ENCODE measurements at places on chromosomes 1 and 21. TPM values are rescaled to one million over a fixed set of nuclear protein-coding genes. Genes with fewer than 3 reads are reported as not detected.

DNA sequence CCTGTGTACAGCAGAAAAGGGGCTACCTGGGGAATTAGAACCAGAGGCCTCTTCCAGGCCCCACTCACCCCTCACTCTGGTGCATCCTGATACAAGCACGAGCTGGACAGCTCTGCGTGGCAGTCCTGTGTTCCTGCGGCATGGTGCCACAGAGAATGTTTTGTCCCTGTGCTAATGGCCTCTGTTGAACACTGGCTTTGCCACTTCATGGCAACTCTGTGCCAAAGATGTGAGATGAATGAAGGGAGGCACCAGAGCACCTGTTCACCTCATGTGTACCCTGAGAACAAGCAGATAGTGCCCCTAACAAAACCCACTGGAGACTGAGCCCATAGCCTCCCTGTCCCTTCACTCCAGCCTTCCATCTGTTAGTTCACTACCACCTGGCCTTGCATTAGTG is 199.3 kb upstream of the COA6 start:
- DNase-seq = no peak

- DNase-seq = no peak
Observed at GRCh38 chr21:34991366-34991957, 57.6 kb downstream of the RUNX1 start.

DNA sequence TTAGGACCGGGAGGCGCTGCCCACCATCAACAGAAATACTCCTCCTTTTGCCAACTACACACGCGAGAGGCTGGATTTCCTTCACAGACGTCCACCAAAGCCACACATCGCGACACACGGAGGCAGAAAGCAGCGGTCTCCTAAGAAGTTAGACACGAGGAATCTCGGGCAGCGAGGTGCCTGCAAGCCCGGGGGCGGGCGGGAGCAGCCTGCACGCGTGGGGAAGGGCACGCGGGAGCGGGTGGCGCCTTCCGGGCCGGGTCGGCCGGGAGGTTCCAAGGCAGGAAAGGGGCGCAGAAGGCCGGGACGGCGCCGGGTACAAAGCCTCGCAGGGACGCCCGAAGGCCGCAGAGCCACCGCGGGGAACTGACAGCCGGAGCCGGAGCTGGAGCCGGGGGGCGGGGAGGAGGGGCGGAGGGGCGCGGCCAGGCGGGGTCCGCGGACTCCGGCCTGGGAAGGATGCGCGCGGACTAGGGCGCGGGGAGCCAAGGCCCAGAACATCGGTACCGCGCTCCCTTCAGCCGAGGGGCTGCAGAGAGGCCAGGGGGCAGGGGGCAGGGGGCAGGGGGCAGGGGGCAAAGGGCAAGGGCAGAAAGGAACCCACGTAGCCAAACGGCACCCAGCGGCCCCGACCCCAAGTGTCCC is 722 bp downstream of the NPHP4 start:
- no peak for DNase-seq

DNA sequence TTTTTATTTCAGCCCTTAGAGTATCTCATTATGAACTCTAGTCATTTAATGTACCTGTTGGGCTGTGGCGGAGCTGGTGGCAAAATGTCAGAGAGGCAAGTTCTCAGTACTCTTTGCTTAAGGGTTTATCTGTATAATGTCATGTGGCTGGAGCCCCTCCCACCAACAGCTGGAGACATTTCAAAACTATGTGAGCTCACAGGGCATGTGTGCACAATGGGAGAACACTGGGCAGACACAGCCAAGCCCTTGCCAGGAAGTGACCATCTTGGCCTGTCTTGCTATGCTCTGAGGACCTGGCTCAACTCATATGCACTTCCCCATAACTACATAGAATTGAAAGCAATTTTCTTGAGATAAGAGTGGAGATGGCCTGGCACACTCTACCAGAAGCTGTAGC is 296.4 kb downstream of the PTPRU start:
- DNase-seq = peak; percentile 55

- peak; percentile 33 for DNase-seq
Observed at GRCh38 chr1:39485046-39485803, 6.2 kb upstream of the BMP8A start.

GRCh38 chr1:199591468-199591867 is 436.0 kb upstream of the NR5A2 start:
- DNase-seq = no peak

- no peak for DNase-seq
Observed at GRCh38 chr1:81205956-81206355, 594.8 kb upstream of the ADGRL2 start.

DNA sequence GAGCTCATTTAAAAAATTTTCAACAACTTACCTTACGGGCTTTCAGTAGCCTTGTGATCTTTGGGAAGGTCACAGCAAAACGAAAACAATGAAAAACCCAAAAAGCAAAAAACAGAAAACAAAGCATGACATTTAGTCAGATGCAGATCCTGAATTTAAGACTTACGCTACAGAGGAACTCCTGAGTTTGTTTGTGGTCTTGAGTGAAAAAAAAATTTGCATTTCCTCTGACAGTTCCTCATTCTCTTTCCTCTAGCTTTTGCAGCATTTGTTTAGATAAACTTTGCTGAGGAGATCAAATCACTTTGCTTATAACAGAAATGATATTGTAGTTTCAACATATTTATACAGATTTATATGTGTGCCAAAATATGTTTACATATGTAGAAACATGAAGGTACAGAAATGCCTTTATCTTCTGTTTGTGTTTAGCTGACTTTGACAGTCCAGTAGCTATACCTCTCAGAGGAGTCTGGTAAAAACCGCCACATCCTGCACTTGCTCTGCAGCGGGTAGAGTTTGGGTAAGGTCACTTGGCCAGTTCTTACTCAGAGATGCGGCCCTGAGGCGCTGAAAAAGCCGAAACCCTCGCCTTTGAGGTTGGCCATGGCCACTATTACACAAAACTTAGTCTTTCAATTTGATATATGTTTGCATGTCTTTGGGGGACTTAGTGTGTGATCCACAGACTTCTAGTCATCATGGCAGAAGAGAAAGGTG is 142.5 kb downstream of the TNR start:
- no peak for DNase-seq

- no peak for DNase-seq
Observed at GRCh38 chr1:104100115-104100514, 350.4 kb downstream of the AMY1C start.

IL19 gene
- total RNA-seq = not detected

DNA sequence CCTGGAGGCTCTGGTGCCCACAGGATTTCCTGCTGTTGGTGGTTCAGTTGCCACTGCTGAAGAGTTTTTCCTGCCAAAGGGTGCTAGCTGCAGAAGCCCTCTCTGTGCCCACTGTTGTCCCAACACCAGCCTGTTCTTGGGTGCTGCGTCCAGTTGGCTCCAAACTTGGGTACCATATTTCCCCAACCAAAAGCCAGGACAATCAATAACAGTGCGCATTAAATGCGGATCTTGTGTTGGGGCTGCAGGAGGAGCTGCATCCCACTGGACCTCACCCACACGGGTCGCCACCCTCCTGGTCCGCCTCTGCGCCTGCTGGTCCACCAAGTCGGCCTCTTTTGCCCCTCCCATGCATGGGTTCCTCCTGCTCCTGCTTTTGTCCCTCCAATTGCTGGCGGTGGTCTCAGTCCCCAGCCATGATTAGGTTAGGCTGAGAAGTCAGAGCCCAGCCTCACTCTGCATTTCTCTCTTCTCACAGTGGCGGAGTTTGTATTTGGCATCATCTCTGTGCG is 9.8 kb downstream of the ABCG1 start:
- DNase-seq = no peak

- DNase-seq = no peak
Observed at GRCh38 chr1:151713874-151714273, 2.7 kb downstream of the CELF3 start.

DNA sequence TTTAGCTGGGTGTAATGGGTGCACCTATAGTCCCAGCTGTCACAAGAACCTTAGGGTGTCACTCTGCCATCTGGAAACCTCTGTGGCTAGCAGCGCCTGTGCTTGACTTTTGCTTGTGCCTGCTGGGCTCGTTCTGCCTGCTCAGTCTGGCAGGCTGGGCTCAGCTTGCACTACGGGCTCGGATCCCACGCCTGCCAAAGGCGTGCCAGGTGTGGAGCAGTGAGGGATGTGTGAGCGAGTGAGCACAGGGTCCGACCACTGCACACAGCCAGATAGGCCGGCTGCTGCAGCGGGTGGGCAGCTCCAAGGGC is 2.8 kb upstream of the LSM10 start:
- DNase-seq = no peak

DNA sequence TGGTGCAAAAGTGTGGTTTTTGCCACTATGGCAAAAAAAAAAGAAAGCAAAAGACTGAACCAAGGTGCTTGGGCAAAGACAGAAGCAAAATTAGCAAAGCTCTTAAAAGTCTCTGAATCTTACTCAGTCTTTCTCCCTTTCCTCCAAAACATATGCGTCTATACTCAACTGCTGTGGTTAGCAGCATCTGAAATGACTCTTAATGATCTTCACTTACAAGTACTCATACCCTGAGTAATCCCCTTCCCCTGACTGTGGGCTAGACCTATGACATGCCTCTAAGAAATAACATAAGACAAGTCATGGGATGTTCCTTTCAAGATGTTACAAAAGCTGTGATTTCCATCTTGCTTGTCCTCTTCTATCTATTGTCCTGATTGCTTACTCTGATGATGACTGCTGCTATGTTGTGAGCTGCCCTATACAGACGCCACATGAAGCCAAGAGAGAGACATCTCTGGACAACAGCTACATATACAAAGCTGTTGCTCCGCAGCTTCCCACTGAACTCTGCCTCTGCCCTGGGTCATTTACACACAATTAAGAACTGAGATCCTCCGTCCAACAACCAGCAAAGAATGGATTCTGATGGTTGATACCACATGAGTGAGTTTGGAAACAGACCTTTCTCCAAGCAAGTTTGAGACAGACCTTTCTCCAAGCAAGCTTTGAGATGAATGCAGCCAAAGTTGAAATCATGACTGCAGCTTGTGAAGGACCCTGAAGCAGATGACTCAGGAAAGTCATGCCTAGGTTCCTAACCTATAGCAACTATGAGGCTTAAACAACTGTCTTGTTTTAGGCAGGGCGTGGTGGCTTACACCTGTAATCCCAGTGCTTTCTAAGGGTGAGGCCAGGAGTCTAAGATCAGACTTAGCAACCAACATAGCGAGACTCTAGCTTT is 55.2 kb downstream of the PUM1 start:
- DNase-seq = no peak

GRCh38 chr1:15620155-15620545 is 2.9 kb downstream of the DDI2 start:
- DNase-seq = no peak

CELA3B gene
- total RNA-seq = 13.7 TPM

RBP7 gene
- 8.7 TPM for total RNA-seq

DNA sequence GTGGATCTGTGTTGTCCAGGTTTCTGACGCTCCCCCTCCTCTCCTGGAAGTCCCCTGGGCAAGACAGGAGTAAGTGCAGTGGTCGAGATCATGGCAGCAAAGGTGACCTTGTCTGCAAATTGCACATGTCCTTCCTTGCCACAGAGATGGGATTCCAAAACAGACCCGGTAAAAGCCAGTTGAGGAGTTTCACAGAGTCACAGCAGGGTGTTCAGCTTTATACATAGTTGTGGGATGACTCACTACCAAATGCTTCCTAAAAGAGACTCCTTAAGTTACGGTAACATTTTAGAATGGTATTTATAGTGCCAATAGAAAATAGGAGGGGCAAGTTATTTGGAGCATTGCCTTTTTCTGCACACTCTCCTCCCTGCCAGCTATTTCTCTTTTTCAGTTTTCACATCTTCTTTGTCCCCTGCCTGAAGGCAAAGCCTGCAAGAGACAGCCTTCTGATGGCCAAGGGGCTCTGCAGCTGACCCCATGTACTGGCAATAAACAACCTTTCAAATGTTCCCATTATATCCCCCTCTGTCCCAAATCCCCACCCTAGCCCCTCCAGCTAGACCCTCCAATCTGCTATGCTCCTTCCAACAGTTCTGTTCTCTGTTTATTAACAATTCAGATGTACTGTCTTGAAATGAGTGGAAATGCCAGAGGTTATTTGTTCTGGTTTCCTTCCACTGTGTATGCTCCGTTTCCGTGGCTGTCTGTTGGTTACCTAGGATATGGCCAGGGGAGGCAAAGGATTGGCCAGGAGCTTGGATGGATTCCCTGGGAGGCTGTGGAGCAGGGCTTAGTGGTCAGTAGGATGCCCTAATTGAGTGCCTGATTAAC is 115.0 kb downstream of the TGFB2 start:
- peak; percentile 17 for DNase-seq

RIMKLA gene
- 4.4 TPM for total RNA-seq

ATP5PF gene
- 104 TPM for total RNA-seq

DNA sequence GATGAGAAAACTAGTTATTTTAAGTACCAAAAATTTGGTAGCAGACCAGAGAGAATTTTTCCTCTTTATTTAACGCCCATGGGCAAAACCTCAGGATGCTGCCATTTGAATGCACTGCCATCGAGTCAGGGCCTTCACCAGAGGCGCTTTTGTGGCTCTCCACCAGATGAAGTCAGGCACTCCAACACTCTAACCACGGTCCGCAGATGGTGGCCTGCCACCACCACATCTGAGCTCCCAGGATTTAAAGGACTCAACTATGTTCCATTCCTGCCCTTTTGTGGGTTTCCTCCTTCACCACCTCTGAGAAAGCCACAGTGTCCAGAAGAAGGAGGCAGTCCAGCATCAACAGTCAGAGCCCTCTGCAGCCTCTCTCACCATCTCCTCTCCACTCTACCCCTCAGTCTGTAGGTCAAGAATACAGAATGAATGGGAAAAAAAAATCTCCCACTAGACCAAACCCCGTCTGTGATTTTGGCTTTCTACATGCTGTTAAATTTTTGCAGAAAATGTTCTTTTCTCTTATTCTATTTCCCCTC is 647.4 kb downstream of the USP25 start:
- no peak for DNase-seq

GRCh38 chr1:150022357-150022756 is 11.8 kb upstream of the OTUD7B start:
- DNase-seq = no peak

GRCh38 chr21:30245061-30245460 is 29.2 kb upstream of the CLDN8 start:
- no peak for DNase-seq

GRCh38 chr1:231165371-231165770 is 3.5 kb downstream of the TRIM67 start:
- no peak for DNase-seq

LRRC3 gene
- total RNA-seq = 15.6 TPM

KIF14 gene
- total RNA-seq = 0.43 TPM

GRCh38 chr21:24583473-24583872 is 1023.8 kb downstream of the MRPL39 start:
- no peak for DNase-seq

GRCh38 chr1:93815366-93816110 is 63.5 kb downstream of the DNTTIP2 start:
- no peak for DNase-seq

All from mucosa of gallbladder (tissue), 1 donor.